Non-pigmented ciliary epithelial cell (primary cell): ENCODE measurements at places on chromosomes 2 and 18.

- no peak for DNase-seq
These were observed 11.9 kb downstream of the ELP2 start for GRCh38 chr18:36141576-36141975.

DNA sequence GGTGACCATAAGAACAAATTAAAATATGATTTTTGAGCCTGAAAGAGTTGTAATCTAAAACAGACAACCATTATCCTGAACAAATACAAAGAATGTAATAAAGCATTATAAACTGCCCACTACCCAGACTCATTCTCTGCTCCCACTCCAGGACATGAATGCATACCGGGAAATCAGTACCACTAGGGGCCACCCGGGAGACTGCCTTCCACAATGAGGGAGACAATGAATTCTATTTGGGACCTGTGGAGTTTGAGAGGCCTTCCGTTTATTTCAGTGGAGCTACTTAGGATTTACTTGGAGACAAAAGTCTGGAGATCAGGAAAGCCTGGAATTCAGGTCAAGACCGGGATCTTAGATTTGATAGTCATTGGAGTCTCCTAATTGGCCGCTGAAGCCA is 50.0 kb downstream of the NAB1 start:
- no peak for DNase-seq

GRCh38 chr18:36179562-36180355 is 7.5 kb upstream of the MOCOS start:
- DNase-seq: no peak

DNA sequence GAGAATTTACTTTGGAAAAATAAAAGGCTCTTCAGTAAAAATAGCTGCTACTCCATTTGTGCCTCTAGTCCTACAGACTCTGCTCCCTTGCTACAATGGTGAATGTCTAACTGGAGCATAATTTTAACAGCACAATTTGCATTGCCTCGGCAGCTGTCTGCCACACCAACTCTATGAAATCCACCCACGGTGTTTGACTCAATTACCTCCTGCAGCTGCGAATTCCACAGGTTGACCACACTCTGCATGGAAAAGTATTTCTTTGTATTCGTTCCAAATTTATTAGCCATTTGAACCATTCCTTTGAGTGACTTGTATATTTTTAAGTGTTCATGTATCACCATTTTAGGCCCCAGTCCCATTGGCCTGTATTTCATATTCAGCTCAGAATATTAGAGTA is 182.1 kb upstream of the CCDC68 start:
- peak; percentile 68 for DNase-seq

- DNase-seq: no peak
These were observed 24.7 kb upstream of the FAM124B start for GRCh38 chr2:224426656-224427055.

DNA sequence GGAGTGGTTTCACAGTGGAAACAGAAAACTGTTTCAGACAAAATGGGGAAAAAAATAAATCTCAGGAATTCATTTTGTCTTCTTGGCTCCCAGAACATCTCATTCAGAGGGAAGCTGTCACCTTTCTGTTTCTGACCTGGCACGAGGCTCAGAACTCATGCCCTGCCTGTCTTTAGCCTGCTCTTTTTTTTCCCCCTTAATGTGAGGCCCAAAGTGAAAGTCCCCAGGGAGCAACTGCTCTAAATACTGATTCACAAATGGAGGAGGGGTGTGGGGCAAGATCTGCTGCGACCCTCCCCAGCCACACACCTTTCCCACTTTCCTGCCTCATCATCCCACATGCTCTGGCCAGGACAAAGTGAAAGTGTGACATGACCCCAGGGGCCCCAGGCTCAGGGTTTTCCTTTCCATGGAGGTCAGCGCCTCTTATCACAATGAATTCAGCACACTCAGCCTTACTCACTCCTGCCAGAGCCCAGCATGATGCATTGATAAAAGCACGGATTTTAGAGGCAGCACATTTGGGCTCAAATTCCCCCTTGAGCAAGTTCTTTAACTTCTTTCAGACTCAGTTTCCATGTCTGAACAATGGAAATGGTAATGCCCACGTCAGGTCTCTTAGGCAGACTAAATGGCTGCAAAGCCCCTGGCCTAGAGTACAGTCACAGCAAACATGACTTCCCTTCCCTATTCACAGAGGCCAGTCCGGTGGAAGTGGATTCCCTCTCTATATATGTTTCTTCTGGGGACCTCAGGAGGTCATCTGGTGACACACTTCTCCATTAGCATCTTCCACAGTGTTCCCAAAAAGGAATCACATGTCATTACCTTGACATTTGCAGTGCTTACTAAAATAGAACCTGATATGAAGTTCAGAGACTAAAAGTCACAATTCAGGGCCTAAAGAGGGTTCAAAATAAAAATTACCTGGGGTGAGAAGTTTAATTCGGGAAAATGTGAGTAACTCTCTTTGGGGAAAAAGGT is 55.3 kb upstream of the TMEM163 start:
- no peak for DNase-seq

GRCh38 chr2:56239437-56239836 is 55.6 kb downstream of the CCDC85A start:
- no peak for DNase-seq

- no peak for DNase-seq
These were observed 184.9 kb upstream of the ETAA1 start for GRCh38 chr2:67212203-67212602.

DNA sequence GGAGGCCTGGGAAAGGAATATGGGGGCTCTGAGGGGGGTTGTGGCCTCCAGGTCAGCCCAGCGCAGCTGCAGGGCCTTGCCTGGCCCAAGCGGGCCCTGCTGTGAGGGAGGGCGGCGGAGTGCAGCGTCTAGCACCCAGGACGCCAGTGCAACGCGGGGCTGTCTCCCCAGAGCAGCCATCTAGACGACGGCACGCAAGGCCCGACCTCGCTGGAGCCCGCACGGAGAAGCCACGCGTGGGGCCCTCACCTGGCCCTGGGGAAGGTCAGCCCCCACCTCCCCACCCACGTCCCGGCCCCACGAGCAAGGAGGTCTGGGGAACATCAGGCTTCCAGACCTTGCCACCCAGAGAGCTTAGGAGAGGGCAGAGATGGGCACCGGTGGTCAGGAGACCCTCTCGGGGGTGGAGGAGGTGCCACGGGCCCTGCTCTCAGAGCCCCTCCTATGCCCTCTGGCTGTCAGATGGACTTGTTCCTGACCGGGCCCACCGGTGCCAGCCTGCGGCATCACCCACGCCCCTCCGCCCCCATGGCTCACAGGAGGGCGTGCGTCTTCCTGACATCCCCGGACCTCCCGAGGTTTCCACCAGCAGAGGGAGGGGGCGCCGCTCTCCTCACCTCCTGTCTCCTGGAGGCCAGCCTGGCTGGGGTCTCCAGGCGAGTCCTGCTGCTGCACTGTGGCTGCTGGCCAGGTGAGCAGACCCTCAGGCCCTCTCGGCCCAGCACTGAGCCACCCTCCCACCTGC is 17.0 kb downstream of the GPR35 start:
- no peak for DNase-seq

GRCh38 chr18:32577561-32577960 is 106.9 kb upstream of the GAREM1 start:
- DNase-seq: no peak

GRCh38 chr2:24926602-24927252 is 6.7 kb upstream of the ADCY3 start:
- DNase-seq: no peak

GRCh38 chr2:141929331-141930252 is 201.2 kb downstream of the LRP1B start:
- DNase-seq: no peak

GRCh38 chr18:21298351-21298750 is 56.3 kb downstream of the GREB1L start:
- DNase-seq: no peak

DNA sequence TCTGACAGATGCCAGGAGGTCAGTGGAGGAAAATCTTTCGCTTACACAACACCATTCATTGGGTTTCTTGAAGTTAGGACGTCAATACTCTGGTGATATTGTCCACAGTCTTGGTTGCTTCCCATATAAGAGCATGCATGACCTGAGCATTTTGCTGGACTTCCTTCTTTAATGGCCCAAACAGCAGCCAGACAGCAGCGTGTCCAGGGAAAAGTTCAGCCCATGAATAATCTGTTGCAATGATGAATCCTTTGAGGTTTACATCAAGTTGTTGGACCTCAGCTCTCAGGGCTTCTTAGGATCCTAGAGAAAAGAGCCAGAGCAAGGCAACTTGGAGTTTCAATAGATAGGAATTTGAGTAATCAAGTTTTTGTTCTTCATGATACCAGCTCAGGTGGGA is 155.6 kb upstream of the MGAT5 start:
- DNase-seq: no peak

DNA sequence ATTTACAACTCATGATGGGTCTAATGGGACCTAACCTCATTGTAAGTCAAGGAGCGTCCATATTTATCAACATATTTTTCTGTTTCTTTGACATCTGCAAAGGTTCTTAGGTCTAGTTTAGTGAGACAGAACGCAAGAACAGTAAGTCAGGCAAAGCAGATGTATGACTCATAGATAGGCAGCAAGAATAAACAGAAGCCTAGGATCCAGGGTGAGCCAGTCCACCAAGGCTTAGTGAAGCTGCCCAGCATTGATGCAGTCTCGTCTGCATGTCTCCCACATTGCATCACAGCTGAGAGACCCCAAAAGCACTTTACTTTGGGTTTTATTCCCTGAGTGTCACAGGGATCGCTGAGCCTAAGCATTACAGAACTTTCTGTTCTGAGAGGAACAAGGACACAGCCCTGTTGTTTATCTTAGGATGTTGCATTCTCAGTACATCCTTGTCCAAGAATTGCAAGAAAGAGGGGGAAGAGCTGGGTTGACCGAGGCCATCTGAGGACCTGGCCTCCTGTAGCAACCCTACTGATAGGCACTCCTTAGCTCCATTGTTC is 29.6 kb upstream of the TMEM177 start:
- peak; percentile 42 for DNase-seq

DNA sequence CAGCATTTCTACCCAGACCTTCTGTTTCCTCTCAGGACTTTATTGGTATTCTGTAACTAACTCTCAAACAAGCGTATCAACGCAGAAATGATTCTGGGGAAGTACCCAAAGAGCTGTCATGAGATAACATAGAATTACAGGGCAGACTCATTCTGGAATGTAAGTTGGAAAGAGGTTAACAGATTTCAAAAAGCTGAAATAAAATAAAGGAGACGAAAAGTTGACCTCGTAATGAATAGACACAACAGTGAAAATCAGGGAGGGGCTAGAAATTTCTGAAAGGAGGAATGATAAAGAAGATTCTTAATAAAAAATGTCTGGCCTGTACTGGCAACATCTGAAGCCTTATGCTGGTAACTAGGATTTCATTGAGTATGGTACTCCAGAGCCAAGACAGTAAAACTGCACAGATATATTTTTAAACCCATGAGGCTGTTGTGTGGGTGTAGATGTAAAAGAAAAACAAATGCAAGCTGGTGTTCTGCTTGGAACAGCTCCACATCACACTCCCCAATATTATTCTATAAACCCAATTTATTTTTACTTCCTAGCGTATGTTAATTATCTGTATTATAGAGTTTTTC is 23.9 kb downstream of the RBMS1 start:
- DNase-seq: no peak

DNA sequence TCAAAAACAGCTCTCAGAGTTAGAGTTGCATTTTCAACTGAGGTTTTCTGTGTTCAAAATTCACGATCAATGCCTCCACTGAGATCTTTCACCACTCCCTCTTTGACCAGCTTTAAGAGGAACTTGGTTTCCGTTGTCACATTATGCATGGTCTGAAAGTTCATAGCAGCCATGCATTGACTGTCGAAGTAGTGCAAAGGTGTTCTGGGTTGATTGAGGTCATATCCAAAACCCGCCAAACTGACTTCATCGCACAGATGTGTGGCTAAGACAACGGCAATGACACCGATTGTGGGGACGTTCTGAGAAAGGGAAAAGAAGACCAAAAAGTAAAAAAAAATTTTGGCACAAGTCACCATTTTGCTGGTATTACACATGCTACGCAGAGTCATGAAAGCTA is 48.7 kb downstream of the ST3GAL5 start:
- no peak for DNase-seq

DNA sequence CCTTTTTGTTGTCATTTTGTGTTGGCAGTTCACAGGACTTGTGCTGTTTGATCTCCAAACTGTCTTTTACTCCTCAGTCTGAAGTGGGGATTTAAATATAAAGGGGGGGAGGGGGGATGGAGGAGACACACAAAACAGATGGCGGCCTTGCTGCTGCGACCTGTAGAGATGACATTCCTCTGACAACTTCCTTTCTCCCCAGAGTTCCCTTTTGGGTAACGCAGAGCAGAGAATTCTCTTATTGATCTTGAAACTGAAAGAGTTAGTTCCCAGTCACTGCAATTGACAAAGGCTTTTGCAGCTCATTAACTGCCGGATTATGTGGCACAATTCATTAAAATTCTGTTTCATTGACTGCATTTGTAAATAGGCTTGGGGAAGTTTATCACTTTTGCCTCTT is 279.3 kb downstream of the TSN start:
- DNase-seq: no peak

DNA sequence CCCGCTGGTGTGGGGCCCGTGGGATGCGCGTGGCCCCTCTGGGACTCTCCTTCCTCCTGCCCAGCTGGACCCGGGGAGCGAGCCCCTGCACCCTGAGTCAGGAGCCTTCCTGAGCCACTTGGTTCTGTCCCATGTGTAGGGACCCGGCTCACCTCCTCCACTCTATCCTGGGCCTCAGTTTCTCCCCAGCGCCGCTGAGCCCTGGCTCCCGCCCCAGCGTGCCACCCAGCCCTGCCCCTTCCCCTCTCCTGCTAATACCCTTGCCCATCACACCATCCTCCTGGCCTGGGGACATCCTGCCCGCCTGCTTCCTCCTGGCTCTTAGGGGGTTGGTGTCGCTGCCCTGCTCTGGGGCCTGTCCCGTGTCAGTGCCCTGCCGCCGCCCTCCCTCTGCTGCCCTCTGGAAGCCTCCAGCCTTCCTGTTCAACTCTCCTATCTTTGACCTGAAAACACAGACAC is 24.8 kb downstream of the GPC1 start:
- no peak for DNase-seq

- peak; percentile 22 for DNase-seq
These were observed 166.0 kb upstream of the VWC2L start for GRCh38 chr2:214244847-214245246.

- no peak for DNase-seq
These were observed 4.6 kb downstream of the PPP1R7 start for GRCh38 chr2:241154915-241155314.

DNA sequence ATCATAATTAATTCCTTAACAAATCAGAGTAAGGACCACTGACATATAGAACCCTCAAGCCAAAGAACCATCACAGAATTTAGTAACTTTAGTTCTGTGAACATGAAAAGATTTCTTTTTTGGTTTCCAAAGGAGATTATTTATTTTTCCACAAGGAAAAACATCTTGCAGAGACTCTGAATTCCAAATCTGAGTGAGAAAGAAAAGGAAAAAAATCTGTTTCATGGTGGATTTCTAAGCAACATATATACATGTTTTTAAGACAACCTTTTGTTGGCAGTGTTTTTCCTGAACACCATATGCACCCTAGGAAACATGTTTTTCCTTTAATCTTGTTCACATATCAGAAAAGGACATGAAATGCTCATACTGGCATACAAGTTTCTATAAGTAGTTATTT is 149.8 kb downstream of the AGPS start:
- DNase-seq: no peak
